ENCODE measurements at places on chromosomes 2 and 18.
A peak's percentile ranks its signal among the peaks of the same experiment; 100 is the strongest.

DNA sequence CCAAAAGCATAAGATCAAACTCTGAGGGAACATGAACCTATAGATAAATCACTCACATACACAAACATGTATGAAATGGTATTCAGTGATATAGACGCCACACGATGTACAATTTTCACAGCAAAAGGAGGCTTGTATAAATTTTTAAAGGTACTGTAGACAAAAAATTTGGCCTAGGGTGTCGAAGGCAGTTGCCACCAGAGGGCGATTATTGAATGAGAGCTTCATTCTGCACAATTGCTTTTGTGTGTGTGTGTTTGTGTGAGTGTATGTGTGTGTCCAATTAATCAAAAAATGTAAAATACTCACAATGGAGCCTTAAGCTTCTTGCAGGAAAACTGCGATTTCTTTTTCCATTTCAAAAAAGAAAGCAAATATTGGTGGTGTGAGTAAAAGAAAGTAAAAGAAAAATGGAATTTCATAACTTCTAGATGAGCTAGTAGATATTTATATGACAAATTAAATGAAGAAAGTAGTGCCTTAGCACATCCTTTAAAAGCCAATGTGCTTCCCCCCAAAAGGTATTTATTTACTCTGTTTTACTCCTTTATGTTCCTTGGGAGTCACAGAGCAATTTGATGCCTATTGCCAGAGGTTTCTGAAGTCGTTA is 800.1 kb downstream of the SATB2 start:
- no peak for DNase-seq

DNA sequence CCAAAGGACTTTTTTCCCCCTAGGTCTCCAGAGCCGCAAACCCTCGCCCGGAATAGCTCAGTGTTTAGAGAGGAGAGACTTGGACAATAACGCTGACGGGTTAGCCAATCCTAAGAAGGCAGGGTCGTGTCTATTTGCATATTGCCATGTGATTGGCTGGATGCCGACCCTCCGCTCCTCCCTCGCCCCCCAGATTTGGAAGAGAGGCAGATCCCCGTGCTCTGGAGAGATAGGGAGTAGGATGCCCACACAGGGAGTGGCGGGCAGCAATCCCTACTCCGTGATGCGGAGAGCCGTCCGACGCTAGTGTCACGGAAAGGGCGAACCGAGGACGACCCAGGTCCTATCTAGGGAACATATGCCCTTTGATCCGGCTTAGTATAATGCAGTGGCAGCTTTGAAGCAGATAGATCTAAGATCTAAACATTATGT is 1.4 kb downstream of the WNT6 start:
- peak; percentile 24 for DNase-seq

- no peak for DNase-seq
Observed at GRCh38 chr2:150075831-150076230, 411.6 kb downstream of the RND3 start.

DNA sequence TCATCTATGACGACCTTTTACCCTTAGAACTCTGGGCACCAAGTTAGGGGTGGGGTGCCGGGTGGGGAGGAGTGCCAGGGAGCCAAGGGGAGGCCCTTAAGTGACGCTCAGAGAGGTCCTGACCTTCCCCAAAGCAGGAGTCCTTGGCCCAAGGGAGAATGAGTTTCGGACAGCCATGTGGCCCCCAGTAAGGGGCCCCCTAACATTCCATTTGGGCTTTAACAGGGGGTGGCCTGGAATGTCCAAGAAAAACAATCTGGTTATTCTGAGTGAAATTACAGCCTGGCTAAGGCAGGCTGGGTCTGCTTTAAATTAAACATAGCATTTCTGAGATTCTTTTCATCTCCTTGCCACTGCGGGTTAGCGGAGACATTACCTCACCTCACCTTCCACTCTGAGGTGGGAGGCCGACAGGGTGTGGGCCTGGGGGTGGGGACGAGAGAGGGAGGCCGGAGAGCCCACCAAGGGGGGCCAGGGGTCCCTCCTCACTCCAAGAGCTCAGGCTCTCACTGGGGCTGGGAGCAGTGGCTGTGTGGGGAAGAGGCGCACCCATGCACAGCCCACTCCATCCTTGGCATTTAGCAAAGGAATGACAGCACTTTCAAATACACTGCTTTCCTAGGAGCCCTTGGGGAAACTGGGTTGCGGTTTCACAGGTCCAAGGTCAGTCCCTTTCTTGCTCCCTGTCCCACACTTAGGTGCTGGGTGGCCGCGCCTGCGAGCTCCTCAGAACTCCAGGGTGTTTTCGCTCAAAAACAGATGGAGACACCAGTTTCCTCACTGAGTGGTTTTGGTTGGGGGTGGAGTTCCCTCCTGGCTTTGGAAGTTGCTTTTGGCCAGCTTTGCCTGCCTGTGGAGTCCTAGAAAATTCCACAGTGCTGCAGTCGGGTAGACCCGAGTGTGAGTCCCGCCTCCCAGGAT is 107.4 kb downstream of the POLR1A start:
- DNase-seq: peak; percentile 11

DNA sequence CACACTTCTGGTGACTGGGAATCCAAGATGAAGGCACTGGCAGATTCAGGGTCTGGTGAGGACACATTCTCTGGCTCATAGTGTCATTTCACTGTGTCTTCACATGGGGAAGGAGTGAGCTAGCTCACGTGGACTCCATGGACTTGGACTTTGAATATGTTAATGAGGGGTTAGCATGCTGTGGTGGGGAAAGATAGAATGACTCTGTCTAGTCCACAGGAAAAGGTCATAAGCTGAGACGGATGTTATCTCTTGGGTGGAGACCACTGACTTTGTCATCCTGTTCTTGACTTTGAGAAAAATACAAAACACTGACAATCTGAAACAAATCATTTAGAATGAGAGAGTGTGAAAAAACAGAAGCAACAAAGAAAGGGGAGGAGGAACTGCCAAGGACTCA is 145.9 kb downstream of the PIK3C3 start:
- no peak for DNase-seq

DNA sequence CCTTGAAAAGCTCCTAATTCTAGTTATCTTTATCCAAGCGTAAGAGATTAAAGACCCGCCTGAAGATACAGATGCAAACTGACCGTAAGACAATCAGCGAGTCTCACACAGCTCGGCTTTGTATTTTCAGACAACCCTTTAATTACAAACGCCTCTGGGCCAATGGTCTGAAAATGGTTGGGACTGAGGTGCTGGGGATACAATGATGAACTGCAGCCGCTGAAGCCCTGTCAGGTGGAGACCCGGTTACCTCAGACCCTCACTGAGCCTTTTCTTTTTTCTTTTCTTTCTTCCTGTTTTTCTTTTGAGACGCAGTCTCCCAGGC is 715 bp upstream of the CFAP36 start:
- DNase-seq: peak; percentile 46

DNA sequence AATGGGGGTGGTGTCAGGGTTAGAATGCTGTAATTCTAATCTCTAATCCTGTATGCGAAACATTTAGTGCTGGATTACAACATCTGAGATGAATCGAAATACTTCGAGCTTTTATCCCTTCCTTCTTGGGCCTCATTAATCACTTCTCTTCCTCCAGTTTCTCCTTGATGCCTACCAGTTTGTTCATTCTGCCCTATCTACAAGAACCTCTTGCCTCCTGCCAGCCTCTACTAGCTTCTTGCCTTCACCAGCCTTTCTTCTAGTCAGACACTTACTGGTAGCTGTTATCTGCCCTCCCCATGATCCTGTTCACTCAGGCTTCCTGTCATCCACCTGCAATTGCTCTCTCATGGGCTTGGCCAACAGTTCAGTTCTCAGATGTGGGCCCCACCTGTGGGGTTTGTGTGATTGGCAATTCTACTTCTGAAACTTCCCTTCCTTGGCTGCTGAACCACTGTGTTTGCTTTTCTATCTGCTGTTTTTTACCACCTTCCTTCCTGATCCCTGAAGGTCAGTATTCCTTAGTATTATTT is 15.4 kb upstream of the FARP2 start:
- DNase-seq: peak; percentile 21

DNA sequence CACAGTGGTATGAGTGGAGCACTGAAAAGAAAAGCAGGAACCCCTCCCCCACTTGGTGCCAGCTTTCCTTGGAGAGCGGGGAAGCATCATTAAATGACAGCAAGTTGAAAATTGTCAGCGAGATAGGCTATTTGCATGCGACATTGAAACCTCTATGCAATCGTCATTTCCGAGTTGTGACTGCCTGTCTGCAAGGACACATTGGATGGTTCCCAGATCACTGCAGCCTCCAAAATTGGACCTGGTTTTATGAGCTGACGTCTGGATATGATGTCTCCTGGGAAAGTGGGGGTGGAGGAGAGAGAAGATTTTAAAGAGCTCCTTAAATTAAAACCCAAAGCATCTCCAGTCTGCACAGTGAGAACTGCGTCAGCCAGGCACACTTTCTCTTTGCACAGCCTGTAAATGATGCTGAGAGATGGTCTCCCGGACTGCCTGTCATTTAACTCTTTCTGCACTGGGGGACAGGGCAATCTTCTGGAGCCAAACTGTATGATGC is 57.8 kb upstream of the KIF5C start:
- no peak for DNase-seq

DNA sequence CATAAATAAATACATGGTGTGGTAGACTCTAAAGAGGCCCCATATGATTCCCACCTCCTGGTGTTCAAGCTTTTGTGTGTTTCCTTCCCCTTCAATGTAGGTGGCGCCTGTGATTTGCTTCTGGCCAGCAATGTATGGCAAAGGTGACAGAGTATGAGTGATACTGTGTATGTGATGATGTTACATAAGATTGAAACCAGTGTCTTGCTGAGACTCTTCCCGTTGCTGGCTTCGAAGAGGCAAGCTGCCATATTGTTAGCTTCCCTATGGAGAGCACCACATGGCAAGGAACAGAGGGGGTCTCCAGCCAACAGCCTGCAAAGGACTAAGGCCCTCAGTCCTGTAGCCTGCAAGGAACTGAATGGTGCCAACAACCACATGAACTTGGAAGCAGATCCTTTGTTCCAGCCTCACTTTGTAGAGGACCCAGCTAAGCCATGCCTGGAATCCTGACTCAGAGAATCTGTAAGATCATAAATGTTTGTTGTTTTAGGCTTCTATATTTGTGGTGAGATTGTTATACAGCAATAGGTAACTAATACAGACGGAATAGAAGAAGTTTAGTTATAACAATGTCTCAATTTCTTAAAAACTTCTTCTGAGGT is 1.7 kb upstream of the SMAD4 start:
- no peak for DNase-seq

- no peak for DNase-seq
Observed at GRCh38 chr2:28687640-28688385, 63.8 kb upstream of the PPP1CB start.

- no peak for DNase-seq
Observed at GRCh38 chr2:56148825-56149224, 35.0 kb upstream of the CCDC85A start.

DNA sequence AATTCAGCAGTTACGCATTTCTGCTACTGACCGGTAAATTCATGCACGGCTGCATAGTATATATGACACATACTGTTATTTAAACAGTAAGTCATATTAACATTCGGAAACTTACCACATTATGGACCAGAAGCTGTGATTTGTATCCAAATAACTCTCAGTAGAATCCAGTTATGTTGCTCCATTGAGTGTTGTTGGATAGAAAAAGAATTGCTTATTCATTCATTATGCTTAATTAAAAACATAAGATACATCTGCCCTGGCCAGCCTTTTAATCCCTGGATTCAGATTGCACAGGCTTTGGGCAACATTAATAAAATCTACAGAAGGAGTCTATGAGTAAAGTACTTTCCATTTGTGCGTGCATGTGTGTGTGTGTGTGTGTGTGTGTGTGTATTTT is 111.3 kb downstream of the CPS1 start:
- no peak for DNase-seq

- DNase-seq: no peak
Observed at GRCh38 chr2:208643145-208643544, 236.6 kb downstream of the PTH2R start.

GRCh38 chr2:62874881-62875383 is 169.4 kb downstream of the EHBP1 start:
- no peak for DNase-seq

GRCh38 chr18:62710417-62710816 is 4.9 kb upstream of the PHLPP1 start:
- DNase-seq: no peak

- no peak for DNase-seq
Observed at GRCh38 chr2:152161598-152161997, 14.0 kb downstream of the STAM2 start.
